ENCODE measurements at places on chromosomes 16 and 17.

DNA sequence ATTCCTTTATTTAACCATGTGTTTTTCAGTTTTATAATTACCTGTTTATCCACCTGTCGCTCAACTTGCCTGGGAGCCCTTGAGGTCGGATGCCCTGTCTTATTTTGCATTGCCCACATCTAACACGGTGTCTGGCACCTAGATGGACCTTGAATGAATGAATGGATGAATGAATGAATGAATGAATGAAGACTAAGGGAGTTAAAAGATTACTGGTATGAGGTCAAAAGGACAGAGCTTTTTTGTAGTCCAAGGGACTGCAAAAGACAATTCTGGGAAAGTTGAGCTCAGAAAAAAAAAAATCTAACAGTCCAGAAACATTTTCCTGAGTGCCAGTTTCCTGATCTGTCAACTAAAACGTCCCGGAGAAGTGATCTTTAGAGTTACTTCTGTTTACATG is 244.6 kb upstream of the MYOCD start:
- no peak for DNase-seq

DNA sequence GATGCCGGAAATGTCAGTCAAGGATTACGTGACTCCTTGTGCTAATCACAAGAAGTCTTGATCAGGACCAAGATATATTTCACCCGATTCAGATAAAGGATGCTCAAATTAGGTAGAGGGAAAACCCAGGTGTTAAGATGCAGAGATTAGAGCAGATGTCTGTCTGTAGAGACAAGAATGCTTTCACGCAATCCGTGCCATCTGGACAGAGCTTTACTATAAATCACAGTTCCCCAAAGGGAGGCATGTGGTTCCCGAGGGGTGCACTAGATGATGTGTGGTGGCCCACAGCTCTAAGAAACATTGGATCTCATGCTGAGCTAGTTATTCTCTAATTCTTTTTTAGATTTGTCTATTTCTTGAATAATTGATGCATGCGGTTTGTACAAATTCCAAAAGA is 9.8 kb upstream of the MAP3K14 start:
- DNase-seq = no peak

- no peak for DNase-seq
Measured at GRCh38 chr16:72091217-72091616, 2.2 kb downstream of the TXNL4B start.

- DNase-seq = peak; percentile 34
Measured at GRCh38 chr16:588639-588888, 1.3 kb upstream of the RAB40C start.

GRCh38 chr17:65293584-65294180 is 156.5 kb downstream of the RGS9 start:
- DNase-seq = no peak

GRCh38 chr16:21619765-21620425 is 20.5 kb downstream of the METTL9 start:
- DNase-seq = no peak

GRCh38 chr16:8866118-8866883 is 2.5 kb downstream of the CARHSP1 start:
- DNase-seq = no peak

GRCh38 chr17:48484850-48485249 is 46.0 kb downstream of the HOXB1 start:
- DNase-seq = no peak

- DNase-seq = no peak
Measured at GRCh38 chr17:48037838-48038323, 284 bp upstream of the COPZ2 start.

GRCh38 chr16:81715358-81716196 is 63.5 kb upstream of the PLCG2 start:
- no peak for DNase-seq

- DNase-seq = no peak
Measured at GRCh38 chr17:74646231-74646630, 22.7 kb upstream of the CD300E start.

- no peak for DNase-seq
Measured at GRCh38 chr17:42291129-42291528, 2.8 kb downstream of the STAT5A start.

DNA sequence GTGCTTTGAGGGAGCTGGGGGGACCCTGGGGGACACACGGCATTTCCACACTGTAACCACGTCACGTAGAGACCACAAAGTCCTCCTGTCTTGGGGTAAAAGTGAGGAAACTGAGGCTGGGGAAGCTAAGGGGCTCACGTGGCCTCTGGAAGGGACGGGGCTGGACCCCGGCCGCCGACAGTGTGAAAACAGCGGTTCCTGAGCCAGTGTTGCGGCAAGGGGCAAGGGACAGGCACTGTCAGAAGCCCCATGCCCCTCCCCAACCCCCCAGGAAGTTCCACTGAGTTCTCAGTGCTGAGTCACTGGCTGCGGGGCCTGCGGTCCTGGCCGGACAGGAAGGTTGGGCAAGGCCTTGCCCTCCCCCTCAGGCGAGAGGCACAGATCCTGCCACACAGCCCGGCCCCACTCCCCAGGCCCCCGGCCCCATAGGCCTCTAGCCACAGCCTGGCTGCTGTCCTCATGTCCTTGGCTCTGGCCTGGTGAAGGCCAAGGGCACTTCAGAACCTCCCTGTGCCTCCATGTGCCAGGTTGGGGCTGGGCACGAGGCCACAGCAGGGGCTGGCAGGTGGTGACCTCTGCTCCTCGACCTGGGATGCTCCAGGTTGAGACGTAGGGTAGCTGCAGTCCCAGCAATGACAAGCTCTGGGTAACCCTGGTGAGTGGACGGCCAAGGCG is 5.0 kb upstream of the CCDC57 start:
- DNase-seq = no peak

DNA sequence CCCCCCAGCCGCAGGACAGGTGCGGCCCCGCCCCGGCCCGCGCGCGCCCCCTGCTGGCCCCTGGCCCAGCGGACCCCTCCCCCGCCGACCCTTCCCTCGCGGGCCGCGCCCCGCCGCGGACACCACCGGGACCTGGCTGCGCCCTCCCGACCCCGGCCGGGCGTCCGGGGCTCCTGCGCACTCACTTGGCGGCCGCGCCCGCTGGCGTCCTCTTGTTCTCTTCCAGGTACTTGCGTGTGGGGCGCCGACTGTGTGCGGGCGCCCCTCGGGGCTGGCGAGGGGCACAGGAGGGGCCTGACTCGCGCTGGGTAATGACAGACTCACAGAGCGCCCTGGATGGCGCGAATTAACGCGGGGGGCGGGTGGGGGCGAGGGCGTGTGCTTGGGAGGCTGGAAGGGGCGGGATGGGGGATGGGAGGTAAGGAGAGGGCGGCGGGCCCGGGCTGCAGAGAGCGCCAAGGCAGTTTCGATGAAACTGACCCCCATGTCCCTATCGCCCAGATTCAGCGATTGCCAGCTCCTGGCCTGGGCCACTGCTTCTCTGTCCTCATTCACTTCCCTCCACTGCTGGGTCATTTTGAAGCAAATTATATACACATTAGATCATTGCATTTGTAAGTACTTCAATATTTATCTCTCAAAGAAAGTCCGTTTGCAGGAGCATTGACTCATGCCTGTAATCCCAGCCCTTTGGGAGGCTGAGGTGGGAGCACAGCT is 445 bp upstream of the DBNDD1 start:
- no peak for DNase-seq

- DNase-seq = no peak
Measured at GRCh38 chr17:29057361-29057760, 14.4 kb downstream of the PIPOX start.

- DNase-seq = no peak
Measured at GRCh38 chr17:71085238-71086033, 916.1 kb downstream of the KCNJ2 start.

DNA sequence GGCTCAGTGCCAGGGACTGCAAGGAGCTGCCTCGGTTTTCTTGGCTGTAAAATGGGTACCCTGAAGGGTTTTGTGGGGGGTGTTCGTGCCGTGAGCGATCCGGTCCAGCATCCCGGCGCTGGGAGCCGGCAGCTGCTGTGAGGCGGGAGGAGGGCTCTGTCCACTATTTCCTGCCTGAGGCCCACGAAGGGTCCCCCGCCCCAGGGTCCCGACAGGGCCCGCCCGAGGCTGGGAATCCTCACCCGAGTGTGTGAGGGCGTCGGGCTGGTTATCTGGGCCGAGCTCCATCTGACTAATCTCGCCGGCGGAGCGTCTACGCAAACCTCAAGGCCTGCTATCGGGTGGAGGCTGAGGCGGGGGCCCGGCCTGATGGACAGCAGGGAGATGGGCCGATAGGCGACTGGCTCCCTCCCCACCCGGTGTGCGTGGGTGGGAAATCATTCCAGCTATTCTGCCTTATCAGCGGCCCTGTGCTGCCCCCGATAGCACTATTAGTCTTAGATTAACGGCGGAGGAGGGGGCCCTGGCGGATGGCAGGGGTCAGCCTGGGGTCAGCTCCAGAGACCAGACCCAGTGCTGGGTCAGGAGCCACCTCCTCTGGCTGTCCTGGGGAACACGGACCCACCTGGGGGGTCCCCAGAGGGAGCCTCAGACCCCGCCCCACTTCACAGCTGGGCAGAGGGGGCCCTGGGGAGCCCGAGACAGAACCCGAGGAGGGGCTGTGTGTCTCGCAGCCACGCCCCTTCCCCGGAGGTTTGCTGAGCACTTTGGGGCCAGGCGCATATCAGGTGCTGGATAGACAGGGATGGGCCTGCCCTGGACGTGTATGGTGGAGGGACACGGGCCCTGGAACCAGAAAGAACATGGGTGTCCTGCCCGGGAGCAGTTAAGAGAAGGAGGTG is 44.7 kb downstream of the ZFPM1 start:
- DNase-seq = no peak

- no peak for DNase-seq
Measured at GRCh38 chr17:56898874-56899273, 15.0 kb downstream of the TRIM25 start.

GRCh38 chr17:60311936-60312335 is 80.0 kb downstream of the USP32 start:
- no peak for DNase-seq

GRCh38 chr16:28845293-28845692 is 855 bp downstream of the TUFM start:
- no peak for DNase-seq

DNA sequence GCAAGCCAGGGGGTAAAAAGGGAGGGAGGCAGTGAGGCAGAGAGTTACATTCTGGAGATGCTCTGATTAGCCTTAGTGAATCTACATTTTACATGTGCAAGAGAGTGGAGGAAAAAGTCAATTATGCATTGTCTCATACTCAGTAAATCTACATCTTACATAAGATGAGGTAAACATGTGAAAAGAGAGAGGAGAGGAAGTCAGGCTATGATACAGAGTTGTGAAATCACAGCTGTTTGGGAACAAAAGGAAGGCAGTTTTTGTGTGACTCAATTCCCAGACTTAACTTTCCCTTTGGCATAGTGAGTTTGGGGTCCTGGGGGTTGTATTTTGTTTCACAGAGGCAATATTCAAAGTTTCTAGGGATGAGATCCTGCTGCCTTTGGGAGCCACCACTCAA is 67.8 kb downstream of the GP2 start:
- no peak for DNase-seq

GRCh38 chr17:29062215-29062614 is 19.3 kb downstream of the PIPOX start:
- no peak for DNase-seq

DNA sequence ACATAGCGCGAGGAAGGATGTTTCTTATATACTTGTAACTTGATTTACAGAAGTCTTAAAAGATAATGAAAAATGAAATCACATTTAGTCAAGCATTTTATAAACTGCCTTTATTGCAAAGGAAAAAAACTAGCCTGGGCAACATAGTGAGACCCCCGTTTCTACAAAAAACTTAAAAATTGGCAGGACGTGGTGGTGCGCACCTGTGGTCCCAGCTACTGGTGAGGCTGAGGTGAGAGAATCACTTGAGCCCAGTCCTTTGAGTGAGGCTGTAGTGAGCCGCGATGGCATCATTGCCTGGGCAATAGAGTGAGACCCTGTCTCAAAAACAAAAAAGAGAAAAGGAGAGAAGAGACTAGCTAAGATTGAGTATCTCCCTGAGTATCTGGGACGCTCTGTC is 145.2 kb upstream of the CIBAR2 start:
- DNase-seq = no peak

DNA sequence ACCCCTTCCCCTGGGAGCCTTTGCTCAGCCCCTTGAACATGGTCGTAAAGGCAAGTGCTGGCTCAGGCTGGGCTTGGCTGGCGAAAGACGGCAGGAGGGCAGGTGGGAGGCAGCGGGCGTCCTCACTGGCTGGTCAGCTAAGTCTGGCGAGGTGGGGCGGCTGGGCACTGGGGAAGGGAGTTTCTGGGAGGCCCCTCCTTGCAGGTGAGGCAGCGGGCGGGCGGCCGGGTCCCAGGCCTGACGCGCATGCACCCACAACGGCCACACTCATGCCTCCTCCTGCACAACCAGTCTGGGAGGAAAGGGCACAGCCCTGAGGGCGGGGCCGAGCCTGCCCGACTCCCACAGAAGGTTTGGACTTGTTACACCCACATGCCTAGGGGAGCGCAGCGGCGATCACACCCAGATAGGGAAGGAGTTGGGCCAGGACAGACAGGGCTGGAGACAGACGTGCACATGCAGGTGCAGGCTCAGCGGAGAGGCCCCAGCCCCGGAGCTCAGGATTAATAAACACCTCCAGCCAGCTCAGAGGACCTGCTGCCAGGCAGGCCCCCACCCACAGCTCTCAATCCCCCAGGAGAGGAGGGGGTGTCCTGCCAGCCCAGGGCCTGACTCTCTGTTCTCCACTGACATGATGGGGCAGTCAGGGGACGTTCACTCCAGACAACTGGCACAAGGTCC is at the start of gene EVPL:
Gene EVPL, minus strand, starts transcription at position 148 of the 681 bp plus-strand sequence. Its CDS starts 108 bp downstream, at position 40.
- DNase-seq = no peak

GRCh38 chr16:8796469-8797363 is 723 bp downstream of the TMEM186 start:
- DNase-seq = no peak

DNA sequence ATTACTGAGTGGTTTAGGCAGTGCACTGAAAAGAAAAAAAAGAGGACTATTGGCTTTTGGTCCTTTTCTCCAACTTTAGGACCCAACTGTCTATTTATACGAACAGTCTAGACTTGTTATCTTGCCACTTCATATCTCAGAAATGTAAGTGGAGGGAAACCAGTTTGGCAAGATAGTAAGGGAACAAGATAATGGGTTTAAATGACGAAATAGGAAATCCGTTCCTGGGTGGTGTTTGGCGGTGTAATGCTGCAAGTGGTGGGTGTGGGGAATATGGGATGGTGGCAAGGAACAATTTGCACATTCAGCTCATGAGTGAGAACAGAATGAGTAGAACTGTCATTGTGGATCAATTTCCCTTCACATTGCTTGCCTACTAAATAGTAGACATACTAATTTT is 44.7 kb downstream of the GRB7 start:
- no peak for DNase-seq

- DNase-seq = no peak
Measured at GRCh38 chr17:22515599-22515998, 823.3 kb downstream of the KCNJ18 start.

DNA sequence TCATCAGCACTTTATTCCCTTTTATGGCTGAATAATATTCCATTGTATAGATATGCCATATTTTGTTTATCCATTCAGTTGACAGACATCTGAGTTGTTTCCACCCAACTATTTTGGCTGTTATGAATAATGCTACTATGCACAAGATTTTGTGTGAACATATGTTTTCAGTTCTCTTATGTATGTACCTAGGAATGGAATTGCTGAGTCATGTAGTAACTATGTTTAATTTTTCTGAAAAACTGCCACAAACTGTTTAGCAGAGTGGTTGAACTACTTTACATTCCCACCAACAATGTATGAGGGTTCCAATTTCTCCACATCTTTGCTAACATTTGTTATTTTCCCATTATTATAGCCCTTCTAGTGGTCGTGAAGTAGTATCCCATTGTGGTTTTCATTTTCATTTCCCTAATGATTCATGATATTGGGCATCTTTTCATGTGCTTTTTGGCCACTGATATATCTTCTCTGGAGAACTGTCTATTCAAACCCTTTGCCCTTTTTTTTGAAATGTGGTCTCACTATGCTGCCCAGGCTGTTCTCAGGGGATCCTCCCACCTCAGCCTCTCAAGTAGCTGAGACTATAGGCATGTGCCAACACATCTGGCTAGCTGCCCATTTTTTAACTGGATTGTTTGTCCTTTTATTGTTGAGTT is 26.3 kb downstream of the SMURF2 start:
- no peak for DNase-seq

Measured in stimulated activated CD8-positive, alpha-beta memory T cell treated with anti-CD3 and anti-CD28 coated beads, Interleukin-4, amount 100 ng/mL, for 4 hours (primary cell).